ENCODE measurements at places on chromosomes 1 and 21. TPM values are rescaled to one million over a fixed set of nuclear protein-coding genes. Genes with fewer than 3 reads are reported as not detected.
A peak's percentile ranks its signal among the peaks of the same experiment; 100 is the strongest.

DNA sequence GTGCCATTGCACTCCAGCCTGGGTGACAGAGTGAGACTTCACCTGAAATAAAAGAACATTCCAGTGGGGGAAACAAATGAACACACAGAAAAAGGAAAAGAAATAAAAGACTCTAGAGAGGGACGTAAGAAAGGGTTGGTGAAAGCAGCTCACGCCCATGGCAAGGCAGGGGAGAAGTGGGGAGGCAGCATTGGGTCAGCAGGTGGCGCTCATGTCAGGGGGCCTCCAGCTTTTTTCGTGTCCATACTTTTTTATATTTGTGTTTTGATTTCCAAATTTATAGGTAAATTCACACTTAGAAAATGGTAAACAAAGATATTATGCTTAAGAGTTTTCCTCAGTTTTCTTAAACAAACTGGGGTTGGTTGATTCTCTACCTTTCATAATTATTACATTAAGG, 45.5 kb downstream of the VPS13D start:
- peak; percentile 54 for DNase-seq

DNA sequence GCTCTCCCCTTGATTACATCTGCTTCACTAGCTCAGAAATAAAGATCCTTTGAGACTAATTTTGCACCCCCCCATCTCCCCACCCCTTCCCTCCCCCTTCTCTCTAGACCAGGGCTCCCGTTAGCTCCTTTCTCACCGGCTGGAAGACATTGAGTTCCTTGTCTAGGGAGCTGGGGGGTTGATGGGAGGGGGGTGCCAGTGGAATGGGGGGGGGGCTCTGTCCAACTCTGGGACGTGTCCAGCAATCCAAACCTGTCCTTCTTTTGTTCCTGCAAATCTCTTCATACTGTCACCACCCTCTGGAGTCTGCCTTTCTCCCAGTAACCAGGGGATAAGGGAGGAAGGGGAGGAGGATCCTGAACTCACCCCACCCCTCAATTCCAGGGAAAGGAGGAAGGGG, 61.9 kb downstream of the RHBG start:
- no peak for DNase-seq

- DNase-seq = no peak
Observed at GRCh38 chr21:14480411-14481031, 65.6 kb downstream of the SAMSN1 start.

DNA sequence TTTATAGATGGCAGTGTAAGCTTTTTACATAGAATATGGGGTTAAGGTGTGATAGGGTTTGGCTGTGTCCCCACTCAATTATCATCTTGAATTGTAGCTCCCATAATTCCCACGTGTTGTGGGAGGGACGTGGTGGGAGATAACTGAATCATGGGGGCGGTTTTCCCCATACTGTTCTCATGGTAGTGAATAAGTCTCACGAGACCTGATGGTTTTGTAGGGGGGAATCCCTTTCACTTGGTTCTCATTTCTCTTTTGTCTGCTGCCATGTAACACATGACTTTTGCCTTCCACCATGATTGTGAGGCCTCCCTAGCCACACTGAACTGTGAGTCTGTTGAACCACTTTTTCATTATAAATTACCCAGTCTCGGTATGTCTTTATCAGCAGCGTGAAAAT, 290.3 kb upstream of the B3GALT2 start:
- no peak for DNase-seq

DNA sequence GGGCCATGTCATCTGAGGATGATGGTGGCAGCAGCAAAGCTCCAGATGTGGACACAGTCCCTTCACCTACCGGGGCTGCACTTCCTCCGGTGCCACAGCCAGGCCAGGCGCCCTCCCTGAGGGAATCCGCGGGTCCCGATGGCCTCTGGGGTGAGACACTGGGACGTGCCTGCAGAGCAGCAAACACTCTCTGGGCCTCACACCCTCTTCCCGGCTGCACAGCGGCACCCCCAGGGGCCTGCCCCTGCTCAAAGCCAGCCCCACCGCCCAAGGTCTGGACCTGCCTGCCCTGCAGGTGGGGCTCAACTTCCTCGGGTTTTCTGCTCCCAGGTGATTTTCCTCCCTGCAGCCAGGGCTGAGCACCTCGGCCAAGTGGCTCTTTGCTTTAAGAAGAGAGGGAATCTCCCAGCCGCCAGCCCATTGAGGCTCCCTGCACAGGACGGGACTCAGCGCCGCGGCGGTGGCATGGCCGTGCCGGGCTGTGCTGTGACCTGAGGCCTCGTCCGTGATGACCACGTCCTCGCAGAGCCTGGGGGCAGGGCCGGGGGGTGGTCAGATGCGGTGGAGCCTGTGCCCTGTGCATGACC, 21.3 kb upstream of the COL18A1 start:
- DNase-seq = no peak

- no peak for DNase-seq
Observed at GRCh38 chr1:201461645-201462441, 7.1 kb downstream of the PHLDA3 start.

DNA sequence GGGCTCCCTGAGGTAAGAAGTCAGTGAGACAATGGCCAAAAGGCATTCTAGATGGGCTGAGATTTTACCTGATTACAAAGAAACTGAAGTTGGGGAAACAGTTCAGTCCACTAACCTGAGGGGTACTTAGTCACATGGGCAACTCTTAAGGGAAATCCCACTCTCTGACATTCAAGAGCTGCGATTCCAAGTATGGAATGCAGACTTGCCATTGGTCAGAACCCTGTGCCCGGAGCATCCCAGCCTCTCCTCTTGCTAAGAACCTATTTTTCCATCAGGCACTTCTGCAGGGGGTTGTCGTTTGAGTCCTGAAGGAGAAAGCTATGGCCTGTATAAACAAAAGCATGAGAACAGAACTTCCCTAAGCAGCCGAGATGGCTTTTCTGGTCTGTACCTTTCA, 434.9 kb upstream of the DAB1 start:
- DNase-seq = no peak

GRCh38 chr1:68223687-68224086, 8.6 kb downstream of the WLS start:
- peak; percentile 29 for DNase-seq

GRCh38 chr1:209879539-209879938, 51.8 kb downstream of the UTP25 start:
- DNase-seq = no peak

GRCh38 chr1:225882694-225883615, 775 bp upstream of the TMEM63A start:
- DNase-seq = peak; percentile 51

DNA sequence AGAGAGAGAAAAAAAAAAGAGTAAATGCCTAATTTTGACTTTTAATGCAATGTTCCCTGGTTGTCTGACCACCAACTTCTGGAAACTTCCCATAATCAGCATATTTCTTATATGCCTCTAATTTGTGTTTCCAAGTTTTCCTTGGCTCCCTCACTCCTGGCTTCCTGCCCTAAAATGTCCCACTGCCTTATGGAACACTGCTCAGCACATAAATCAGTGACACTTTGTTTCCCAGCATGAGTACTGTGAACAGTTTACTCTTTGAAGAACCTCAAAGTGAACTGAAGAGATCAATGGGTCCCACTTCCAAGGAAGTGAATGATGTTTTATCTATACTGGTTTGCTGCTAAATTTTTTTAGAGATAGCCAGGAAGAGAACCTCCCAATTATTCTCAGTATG, 271.3 kb upstream of the PRMT6 start:
- DNase-seq = peak; percentile 3

DNA sequence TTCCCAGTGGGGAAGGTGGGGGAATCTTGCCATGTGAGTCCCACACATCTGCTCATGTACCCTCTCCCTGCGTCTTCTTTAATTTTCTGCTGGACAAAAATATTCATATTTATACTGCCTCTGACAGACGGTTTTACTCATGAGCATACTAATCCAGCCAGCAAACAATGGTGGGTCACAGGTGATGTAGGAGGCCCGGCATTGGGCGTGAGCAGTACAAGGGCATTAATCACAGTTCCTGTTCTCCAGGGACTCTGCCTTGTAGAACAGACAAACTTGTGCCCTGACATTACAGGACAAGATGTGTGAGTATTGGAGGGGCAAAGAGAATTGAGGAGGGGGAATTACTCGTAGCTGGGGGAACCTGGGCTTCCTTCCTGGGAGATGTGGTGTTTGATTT, 25.0 kb downstream of the MTARC1 start:
- DNase-seq = no peak

DNA sequence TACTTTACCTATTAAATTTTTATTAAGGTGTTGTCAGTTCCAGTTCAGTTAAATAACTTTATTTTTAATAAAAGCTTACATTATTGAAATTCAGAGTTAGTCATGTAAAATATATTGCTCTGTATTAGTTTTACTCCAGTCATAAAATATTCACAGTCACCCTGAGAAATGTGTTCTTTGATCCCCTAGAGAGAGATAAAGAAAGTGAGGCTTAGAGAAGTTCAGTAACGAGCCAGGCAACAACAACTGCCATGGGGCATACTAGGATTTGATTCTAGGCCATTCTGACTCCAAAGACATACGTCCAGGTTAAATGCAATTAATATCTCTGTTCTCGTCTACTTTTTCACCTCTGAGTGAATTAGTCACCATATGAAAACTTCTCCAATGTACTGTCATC, 761.9 kb upstream of the CXADR start:
- no peak for DNase-seq

The PDC gene
- total RNA-seq = not detected

The SYPL2 gene
- 17.8 TPM for total RNA-seq

The SMIM1 gene
- 28.4 TPM for total RNA-seq

The ATP8B2 gene
- 116 TPM for total RNA-seq

The LAPTM5 gene
- total RNA-seq = 0.11 TPM

The RSPO1 gene
- total RNA-seq = 0.71 TPM

The OR10Z1 gene
- not detected for total RNA-seq

The PADI1 gene
- 1.3 TPM for total RNA-seq

The TMEM50A gene
- 97.7 TPM for total RNA-seq

The C1orf185 gene
- not detected for total RNA-seq

The ERG gene
- not detected for total RNA-seq

The GTF2B gene
- total RNA-seq = 32.6 TPM

All from cardiac muscle cell (in vitro differentiated cells and primary cell).